ENCODE measurements at places on chromosomes 13 and 19.

GRCh38 chr13:73733706-73734105 is 400.5 kb downstream of the KLF12 start:
- no peak for DNase-seq

DNA sequence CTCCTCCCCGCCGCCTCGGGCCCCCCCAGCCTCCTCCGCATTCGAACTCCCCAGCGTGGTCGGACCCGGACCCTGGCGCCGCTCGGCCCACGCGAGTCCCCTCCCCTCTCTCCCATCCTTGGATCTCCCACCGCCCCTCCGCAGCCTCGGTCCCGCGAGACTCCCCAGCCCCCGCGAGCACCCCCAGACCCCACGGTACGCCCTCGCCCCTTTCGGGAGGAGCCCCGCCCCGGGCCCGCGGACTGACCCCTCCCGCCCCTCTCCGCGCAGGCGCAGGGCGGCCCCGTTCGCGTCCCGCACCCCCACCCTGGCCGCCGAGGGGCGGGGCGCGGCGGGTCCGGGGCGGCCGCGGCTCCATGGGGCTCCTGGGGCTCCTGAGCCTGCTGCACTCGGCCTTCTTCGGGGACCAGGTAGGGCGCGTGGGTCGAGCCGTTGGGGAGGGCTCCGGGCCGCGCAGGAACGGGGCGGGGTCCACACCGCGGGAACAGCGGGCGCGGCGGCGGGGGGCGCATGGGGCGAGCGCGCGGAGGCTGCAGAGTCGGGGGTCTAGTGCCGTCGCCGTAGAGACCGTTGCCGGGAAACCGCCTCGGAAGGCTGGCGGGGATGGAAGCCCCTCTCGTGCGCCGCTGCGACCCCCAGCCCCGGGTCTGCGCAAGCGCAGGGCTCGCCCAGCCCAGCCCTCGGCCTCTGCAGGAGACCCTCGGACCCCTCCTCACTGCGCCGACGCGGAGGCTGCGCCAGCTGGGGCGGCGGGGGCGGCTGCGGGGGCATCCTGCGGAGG is 3.8 kb upstream of the APC2 start:
- DNase-seq = no peak

GRCh38 chr13:96141032-96141431 is 51.1 kb downstream of the HS6ST3 start:
- DNase-seq = no peak

GRCh38 chr13:20474515-20474914 is 51.1 kb downstream of the CRYL1 start:
- no peak for DNase-seq

DNA sequence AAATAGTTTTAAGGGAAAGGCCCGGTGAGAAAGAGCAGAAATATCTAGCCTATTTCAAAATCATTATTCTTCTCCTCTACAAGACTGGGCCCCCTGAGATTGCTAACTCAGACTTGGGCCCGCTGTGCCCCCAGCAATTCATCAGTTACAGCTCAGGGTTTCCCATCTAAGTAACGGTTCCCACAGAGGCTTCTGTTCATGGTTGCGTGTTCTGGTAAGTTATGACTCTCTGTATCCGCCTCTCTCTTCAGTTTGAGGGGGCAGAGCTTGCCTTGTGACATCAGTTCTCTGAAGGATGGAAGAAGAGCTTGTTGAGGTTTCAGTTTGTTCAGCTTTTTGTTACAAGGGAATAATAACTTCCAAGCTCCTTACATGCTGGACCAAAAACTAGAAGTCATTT is 11.6 kb downstream of the ZNF57 start:
- peak; percentile 31 for DNase-seq

GRCh38 chr19:5141850-5142724 is 173.2 kb downstream of the KDM4B start:
- no peak for DNase-seq

DNA sequence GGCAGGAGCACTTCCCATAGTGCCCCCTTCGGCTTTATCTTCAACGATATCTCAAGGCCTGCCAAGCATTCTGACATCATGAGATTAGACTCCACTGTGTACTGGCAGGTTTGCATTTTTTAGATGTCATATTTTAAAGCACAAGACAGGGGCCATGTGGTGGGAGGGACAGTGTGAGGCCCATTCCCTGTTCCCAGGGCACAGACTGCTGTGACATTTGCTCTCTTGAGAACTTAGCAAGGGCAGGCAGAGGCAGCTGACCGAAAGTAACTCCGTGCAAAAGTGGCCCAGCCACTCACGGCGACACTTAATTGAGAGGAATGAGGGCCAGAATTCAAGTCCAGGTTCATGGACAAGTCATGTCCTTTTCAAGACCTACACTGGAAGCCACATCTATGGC is 201.8 kb downstream of the COL4A1 start:
- DNase-seq = no peak

- DNase-seq = no peak
Measured at GRCh38 chr19:38070573-38070972, 153.4 kb downstream of the DPF1 start.

DNA sequence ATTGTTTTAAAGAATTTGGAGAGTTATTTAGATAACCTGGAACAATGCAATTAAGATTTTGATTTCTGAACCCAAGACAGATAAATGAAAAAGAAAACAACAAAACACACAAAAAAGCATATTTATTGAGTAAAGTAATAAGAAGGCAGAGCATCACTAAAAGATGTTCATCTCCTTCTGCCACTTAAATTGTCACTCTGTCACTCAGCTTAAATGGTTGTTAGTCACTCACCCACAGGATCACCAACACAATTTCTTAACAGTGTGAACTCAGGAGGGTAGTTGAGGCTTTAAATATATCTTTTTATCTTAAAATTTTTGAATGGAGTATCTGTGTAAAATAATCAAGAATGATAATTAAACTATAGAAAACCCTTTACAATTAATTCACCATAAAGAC is 1215.5 kb upstream of the PCDH20 start:
- DNase-seq = no peak

DNA sequence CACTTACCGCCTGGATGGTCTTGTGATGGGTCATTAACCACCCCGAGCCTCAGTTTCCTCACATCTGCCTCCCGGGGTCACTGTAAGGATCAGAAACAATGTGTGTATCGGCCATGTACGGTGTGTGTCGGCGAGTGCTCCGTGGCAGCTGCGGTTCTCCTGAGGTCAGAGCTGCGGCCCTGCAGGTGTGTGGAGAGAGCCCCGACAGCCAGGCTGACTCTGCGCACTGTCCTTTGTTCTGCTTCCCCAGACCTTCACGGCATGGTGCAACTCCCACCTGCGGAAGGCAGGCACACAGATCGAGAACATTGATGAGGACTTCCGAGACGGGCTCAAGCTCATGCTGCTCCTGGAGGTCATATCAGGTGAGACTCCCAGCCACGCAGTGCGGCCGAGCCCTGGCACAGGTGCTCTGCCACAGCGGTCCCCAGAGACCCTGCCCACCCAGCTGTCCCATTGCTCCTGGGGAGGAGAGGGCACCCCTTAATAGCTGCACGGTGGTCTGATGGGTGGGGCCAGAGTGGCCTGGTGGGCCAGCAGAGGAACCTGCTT is 43.8 kb downstream of the CAPN12 start:
- DNase-seq = no peak

GRCh38 chr13:72384186-72384823 is 343.1 kb downstream of the MZT1 start:
- no peak for DNase-seq

GRCh38 chr13:113157206-113157928 is 1.1 kb upstream of the PROZ start:
- no peak for DNase-seq

GRCh38 chr13:45119469-45119990 is 780 bp upstream of the GTF2F2 start:
- peak; percentile 50 for DNase-seq

GRCh38 chr19:11494634-11495285 is 10.9 kb downstream of the ZNF653 start:
- no peak for DNase-seq

GRCh38 chr19:30227661-30228112 is 144.5 kb upstream of the ZNF536 start:
- peak; percentile 70 for DNase-seq

DNA sequence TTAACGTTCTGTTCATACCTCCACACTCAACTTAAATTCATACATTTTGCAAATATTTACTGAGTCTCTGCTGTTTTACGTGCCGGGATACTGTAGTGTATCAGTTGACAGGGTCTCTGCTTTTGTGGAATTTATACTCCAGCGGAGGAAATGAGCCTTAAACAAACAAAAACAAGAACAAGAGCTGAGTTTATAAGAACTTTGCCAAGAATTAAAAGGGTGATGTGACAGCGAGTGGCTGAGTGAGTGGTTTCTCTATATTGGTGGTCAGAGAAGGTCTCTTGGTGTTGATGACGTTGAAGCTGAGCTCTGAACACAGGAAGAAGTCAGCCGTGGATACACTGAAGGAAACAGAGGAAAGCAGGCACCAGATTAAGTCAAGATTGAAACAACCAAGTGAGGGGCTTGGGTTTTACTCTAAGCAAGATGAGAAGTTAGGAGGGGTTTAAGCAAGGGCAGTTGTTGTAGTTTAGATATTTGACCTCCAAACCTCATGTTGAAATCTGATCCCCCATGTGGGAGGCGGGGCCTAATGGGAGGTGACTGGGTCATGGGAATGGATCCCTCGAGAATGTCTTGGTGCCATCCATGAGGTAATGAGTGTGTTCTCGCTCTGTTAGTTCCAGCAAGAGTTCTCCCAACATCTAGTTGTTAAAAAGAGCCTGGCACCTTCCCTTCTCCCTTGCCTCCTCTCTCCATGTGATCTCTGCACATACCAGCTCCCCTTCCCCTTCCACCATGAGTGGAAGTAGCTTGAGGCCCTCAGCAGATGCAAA is 248.3 kb downstream of the DCLK1 start:
- DNase-seq = no peak

DNA sequence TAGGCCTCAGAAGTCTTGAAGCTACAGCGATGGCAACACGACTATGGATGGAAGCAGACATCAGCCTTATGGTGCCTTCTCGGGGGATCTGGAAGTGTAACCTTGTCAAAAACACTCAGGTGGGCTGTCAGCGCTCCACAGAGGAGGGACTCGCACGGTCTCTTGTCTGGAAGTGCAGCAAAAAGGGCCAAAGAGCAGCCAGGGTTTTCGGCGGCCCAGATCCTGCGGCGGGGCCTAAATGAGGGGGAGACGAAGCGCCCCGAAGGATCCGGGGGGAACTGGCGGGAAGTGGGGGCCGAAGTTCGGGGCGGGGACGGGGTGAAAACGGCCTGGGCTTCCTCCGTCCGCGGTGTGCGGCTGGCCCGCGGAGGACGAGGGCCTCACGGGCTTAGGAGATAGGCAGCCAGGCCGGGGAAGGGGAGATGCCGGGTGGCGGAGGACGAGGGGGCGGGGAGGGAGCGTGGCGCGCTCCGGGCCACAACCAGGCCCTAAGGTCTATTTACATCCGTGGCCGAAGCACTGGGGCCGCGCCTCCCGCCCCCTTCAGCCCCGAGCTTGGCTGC is 637 bp downstream of the RANBP3 start:
- DNase-seq = no peak

DNA sequence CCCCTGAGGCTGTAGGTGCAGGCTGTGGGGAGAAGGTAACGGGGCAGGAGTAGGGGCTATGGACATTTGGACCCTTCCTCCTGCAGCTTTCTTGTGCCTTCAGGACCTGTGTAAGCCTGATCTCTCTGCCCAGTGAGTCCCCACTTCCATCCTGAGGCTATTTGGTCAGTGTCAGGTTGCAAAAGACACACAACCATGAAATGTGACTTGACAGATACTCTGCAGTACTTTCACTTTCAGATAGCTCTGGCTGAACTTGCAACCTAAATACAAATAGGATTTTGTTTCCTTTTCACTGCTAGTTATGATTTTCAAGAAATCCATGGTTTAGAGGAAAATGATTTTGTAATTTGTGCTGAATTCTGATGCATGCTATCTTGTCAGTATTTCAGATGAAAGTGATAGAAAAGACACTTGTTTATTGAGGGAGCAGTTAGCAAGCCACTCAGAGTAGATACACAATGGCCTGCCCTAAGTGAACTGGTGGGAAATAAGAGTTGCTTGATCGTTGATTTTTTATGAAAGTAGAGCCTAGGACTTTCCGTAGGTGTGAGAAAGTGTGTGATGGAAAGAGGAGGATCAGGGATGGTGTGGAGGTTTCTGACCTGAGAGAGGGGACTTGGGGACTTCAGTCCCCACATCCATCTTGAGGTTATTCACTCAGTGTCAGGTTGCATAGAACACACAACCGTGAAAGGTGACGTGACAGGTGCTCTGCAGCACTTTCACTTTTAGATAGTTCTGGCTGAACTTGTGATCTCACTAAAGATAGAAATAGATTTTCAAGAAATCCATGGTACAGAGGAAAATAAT is 18.1 kb upstream of the EID2 start:
- no peak for DNase-seq

DNA sequence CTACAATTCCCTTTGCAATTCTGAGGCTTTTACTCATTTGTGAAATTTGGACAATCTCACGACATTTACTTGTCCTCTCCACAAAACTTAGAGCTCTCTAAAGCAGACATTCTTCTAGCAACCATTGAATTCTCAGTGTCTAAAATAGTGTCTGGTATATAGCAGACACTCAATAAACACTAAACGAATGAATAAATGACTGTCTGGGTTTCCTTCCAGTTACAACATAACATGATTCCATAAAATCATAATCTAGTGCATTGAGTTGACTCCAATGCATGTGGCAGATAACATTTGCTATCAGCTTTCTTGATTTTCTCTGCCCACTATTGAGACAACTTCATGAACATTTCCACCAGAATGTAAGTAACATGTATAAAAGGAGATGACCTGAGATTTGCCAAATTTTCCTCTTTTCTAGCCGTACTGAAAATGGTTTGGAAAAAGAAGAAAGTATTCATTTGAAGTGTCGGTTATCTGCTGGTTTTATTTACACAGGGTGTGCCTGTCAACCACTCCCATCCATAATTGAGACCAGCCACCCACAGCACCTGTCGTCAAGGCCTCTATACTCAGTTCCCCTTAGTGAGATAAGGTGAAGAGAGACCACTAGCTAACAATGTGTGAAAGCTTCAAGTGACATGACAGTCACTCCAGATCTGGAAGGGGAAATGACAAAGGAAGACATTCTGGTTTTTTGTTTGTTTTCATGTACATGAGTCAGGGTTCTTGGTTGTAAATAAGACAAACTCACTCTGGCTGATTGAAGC is 4.8 kb upstream of the SERP2 start:
- DNase-seq = no peak

Data from activated CD4-positive, alpha-beta T cell treated with anti-CD3 and anti-CD28 coated beads, Interleukin-2, amount 50 U/mL, for 48 hours (primary cell).